ENCODE measurements at places on chromosomes 6 and 20.

- DNase-seq: peak; percentile 66
These were observed 37.7 kb downstream of the PMEPA1 start for GRCh38 chr20:57672164-57672563.

DNA sequence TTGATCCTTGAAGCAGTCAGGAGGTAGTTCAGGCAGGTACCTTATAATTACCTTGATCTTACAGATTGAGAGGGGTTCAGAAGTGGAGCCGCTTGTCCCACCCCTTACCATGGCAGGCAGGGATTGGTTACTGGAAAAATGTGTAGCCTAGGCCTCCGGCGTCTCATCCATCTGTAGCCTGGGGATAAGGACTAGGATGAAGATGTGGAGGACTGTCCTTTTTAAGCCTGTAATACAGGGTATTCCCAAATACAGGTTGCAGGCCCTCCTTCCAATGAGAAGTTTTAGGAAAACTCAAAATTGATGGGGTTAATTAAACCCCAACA, 2.8 kb downstream of the HMGA1 start:
- DNase-seq: peak; percentile 2

DNA sequence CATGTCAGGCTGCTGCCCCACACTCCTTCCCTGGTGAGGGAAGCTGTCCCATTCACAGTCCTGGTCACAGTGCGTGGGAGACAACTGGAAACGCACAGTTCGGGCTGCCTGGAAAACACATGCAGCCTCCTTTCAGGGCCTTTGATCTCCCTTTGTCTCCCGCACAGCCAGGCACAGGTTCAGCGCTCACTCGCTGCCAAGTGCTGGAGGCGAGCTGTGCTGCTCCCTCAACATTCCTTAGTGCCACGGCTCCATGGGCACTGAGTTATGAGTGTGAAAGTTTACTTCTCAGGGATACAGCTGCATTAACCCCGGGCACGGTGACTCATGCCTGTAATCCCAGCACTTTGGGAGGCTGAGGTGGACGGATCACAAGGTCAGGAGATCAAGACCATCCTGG, 9.1 kb downstream of the YTHDF1 start:
- no peak for DNase-seq

GRCh38 chr6:17957904-17958620, 29.4 kb downstream of the KIF13A start:
- no peak for DNase-seq

GRCh38 chr6:124960757-124961463, 1.3 kb upstream of the RNF217 start:
- no peak for DNase-seq

DNA sequence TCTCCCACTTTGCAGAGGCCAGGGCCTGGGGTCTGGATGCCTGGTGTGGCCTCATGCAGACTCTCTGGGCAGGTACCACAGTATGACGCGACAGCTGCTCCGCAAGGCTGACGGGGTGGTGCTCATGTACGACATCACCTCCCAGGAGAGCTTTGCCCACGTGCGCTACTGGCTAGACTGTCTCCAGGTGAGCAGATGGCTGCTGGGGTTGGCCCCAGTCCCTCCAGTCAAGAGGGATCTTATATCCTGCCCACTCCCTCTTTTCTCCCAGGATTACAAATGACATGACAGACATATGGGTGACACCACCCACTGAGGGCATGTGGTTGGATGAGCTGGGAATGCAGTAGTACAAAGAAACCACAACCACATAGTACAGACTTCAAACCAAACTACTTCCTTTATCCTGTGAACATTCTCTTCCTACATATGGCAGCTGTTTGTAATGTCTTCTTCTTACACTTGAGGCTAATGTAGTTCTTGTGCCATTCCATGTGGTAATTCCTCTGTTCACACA, 29.9 kb downstream of the RAB44 start:
- no peak for DNase-seq

DNA sequence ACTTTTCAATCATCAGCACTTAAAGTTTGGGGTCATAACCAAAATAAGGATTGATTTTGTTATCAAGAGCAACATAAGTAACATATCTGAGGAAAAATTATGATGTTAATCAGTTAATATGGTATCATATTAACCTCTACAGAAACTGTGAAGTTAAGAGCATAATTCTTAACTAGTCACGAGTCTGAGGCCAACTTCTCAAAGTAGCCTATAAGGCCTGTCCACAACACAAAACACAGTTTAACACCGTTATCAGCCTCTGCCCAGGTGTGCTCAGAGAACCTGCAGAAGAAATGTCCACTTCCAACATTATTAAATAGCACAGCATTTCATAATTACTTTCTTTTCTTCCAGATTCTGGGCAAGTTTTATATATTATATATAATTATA, 1.1 kb downstream of the STX7 start:
- no peak for DNase-seq

GRCh38 chr6:134359302-134359701, 41.4 kb upstream of the SGK1 start:
- no peak for DNase-seq

- DNase-seq: no peak
These were observed 134.1 kb downstream of the ELOVL4 start for GRCh38 chr6:79813143-79813850.

GRCh38 chr6:44452725-44453124, 65.2 kb downstream of the CDC5L start:
- DNase-seq: peak; percentile 56

GRCh38 chr20:32513031-32513866, 71.9 kb downstream of the NOL4L start:
- DNase-seq: no peak

- DNase-seq: peak; percentile 56
These were observed 136.3 kb downstream of the ZMYND8 start for GRCh38 chr20:47220161-47220582.

GRCh38 chr20:63658749-63659187, 656 bp downstream of the RTEL1 start:
- DNase-seq: peak; percentile 58

DNA sequence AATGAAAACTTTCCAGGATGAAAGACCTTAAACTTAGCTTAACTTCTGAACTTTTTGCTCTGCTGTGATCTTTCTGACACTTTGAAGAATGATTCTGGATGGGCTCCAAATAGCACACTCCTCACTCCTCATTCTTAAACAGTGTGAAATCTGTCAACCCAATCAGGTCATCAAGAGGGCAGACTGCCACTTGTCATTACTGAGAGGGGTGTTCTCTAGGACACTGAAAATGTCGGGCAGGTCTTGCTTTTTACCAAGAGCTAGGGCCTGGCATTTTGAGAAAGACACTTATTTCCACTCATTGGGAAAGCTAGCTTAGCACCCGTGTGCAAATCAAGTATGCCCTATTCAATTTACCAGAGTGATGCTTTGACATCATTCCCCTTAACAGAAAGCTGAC, 122.2 kb downstream of the MTFR2 start:
- DNase-seq: no peak

DNA sequence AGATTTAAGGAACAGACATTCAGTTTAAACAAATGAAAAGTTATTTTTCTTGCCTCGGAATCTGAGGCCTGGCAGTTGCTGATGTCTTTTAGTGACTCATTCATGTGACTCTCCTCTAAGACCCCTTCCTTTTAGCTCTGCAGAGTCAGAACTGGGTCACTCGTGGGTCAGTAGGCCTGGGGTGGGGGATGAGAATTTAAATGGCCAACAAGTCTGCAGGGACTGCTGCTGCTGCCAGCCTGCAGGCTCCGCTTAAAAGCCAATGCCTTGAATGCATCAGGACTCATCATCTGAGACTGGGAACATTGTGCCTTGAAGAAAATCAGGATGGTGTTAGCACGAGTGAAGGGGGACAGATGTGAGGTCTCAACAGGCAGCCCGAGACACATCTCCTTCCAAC, 404.3 kb downstream of the CDH26 start:
- no peak for DNase-seq

DNA sequence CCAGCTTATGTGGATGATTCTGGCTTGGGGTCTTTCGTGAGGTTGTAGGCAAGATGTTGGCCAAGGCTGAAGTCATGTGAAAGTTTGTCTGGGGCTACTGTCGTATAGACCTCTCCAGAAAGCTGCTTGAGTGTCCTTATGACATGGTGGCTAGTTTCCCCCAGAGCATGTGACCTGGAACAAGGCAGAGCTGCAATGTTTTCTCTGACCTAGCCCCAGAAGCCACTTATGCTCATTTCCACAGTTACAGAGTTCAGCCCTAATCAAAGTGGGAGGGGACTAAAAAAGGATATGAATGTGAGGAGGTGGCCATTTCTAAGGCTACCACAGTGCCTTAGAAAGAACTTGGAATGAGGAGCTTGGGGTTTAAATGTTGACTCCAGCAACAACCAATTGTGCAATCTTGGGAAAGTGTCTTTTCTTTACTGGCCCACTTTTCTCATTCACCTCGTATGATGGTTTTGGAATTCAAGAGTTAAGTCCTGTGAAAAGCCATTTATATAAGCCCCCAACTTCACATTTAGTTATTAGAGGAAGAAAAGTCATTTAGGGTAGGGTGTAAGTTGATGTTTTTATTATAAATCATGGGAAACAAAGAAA, 5.9 kb upstream of the ASXL1 start:
- no peak for DNase-seq

DNA sequence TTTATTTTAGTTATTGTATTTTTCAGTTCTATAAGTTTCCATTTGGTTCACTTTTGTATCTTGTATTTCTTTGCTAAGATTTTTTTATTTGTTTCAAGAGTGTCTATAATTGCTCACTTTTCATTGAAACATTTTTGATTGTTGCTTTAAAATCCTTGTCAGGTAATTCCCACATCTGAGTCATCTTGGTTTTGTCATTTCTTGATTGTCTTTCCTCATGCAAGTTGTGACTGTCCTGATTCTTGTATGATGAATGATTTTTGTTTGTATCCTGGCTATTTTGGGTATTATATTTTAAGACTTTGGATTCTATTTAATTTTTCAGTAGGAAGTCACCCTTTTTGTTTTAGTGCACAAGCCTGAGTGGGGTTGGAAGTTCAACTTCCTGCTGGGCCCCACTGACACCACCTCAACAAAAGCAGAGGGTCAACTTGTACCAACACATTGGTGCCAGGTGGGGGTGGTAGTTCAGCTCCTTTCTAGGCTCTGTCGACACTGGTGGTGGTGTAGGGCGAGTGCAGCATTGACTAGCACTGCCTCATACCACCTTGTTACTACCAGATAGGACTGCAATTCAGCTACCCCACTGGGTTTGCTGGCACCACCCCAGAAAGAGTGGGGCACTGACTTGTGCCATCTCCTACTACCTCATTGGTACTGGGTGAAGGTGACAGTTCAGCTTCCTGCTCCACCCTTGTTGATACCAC, 8.8 kb downstream of the RSPH3 start:
- DNase-seq: no peak

DNA sequence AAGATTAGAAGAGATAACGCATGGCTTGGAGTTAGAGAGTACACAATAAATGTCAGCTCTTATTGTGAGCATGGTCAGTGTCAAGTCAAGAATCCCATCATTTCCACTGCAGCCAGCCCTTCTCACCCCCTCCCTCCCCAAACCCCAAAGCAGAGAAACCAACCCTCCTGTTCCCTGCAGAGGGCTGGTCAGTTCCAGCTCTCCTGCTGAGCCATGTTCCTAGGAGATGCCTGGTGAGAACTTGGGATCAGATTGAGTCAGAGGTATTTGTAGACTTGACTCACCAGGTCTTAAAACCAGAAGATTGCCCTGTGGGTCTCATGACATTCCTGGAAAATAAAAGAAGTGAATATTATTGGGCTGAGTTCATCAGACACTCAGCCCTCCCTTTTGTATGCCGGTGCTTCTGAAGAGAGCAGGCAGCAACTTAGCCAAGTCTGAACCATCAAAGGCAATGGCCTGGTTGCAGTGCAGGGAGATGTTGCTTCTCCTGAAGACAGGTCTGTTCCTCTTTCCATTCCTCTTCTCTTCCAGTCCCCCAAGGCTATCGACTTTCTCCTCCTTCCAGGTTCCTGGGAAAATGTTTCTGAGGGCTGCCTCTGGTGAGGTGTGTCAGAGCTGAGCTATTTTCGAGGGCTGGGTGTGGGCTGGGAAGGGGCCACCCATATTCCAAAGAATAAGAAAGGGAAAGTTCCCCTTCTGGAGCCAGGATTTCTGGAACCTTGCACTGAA, 278.2 kb upstream of the SUPT3H start:
- peak; percentile 94 for DNase-seq

DNA sequence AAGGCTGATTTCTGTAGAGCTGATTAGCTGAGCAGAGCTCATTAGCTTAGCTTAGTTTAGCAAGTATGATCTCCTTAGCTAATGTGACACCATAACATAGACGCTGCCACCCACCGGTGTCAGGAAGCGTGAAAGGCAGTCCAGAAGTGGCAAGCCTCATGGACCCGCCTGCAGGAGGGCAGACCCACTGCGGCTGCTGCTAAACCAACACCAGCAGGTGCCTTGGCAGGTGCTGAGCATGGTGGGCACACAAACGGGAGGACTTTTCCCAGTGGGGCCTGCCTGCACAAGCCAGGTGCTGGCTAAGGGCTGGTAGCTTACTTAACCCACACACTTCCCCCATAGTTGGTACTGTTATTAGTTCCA, 22.7 kb downstream of the ZDHHC14 start:
- DNase-seq: no peak

GRCh38 chr6:74166849-74167248, 470.8 kb downstream of the CD109 start:
- DNase-seq: no peak

GRCh38 chr6:43097098-43097489, 21.0 kb downstream of the PTK7 start:
- DNase-seq: no peak

DNA sequence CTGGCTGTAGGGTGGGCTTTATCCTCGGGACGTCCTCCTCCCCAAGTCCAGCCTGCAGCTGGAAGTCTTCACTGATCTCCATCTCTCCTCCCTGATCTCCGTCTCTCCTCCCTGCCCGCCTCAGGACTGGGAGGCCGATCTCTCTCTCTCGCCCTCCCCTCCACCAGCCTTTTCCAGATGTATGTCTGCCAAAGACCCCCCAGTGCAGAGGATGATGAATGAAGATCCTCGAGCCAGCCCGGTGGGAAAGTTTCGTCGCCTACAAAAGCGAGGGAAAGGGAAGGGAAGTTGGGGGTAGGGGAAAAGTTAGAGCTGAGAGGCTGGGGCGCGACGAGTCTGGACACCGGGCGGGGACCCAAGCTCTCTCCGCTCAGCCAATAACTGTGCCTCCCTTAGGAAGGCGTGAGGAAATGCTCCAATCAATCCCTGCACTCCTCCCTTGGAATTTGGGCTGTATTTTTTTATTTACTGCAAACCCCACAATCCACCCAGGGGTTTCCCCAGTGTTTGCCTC, 595 bp upstream of the SRF start:
- peak; percentile 88 for DNase-seq

DNA sequence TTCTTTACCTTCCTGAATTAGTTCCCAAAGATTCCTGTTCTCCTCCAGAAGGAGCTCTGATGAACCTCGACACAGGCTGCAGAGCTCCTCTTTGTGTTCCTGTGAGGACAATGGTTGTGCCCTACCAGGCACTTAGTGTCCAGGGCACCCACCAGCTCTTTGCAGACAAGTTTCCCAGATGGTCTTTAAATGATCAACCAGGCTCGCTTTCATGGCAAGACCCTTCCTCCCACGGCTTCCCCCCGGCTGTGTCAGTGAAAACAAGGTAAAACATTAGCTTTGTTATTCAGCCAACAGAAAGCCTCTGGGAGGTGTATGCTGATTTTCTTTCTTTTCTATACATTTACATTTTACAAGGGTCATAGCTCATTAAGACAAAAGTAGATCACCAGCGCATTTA, 32.3 kb upstream of the CNKSR3 start:
- no peak for DNase-seq

Measured in AG20443 (cell line).